Stimulated activated CD8-positive, alpha-beta memory T cell treated with anti-CD3 and anti-CD28 coated beads, Interleukin-4, amount 100 ng/mL, for 4 hours (primary cell): ENCODE measurements at places on chromosomes 3 and 15.

- DNase-seq = no peak
Observed at GRCh38 chr3:124981472-124981871, 46.9 kb upstream of the MUC13 start.

- DNase-seq = no peak
Observed at GRCh38 chr3:71062952-71063772, 520.4 kb downstream of the FOXP1 start.

GRCh38 chr15:79609506-79609905 is 177.4 kb downstream of the MINAR1 start:
- no peak for DNase-seq

GRCh38 chr15:57589754-57590153 is 1.9 kb upstream of the MYZAP start:
- no peak for DNase-seq

- DNase-seq = no peak
Observed at GRCh38 chr3:69496856-69497255, 111.0 kb upstream of the FRMD4B start.

GRCh38 chr3:42110631-42111030 is 19.5 kb downstream of the TRAK1 start:
- no peak for DNase-seq

- no peak for DNase-seq
Observed at GRCh38 chr3:128282380-128283196, 129.3 kb downstream of the EEFSEC start.

DNA sequence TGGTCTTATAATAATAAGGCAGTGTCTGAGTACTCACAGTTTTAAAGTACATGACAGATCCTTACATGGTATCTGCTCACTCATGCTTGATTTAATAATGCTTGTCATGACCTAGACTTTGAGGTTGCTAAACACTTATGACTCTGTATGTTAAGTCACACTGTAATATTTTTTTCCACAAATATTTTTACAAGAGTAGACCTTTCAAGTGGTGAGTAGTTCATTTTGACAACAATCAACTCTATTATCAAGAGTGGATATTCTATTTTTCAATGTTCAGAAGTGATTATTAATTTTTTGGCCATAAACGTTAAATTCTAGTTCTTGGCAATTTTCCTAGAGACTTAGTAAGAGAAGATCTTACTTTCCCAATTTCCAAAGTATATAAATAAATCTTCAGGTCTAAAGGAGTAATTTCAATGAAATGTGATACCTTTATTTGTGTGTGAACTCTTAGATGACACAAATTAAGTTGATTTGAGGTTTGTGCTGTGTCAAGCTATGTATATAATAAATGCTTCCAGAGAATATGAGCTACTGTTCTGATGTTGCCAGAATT is 104.5 kb downstream of the NLGN1 start:
- no peak for DNase-seq

DNA sequence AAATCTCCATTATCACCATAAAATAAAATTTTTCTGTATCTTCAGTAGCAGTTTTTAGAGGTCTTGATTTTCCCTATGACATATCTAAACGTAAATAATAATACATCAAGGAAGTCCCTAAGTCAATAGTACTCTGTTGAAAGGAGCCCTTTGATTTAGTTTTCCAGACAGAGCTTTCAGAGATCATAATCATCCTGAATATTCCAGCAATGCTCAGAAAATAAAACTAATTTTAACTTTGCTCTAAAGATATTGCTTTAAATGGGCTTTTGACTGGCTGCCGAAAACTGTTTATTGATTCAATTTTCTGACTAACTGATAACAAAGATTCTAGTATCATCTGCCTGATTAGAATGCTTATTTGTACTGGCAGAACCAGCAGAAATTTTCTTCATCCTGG is 40.7 kb upstream of the ROBO1 start:
- DNase-seq = no peak

- DNase-seq = no peak
Observed at GRCh38 chr3:110067527-110067926, 730.2 kb upstream of the DPPA4 start.

DNA sequence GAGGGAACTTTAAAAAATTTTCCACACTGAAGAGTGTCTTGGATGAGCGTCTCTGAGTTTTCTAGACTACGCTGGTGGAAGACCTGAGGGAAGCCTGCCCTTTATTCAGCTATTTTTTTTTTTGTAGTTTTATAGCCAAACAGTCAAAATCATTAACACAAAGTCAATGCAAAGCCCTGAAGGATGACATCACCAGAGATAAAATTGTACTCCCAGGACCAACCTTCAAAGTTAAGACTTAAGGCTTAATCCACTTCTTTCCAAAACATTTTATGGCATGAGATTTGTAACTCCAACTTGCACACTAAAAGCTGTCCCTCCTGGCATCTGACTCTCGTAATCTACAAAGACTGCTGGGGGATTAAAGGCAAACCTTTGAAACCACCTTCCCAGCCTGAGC is 263.4 kb upstream of the LYSMD4 start:
- DNase-seq = no peak

GRCh38 chr3:24242012-24242698 is 252.5 kb downstream of the THRB start:
- DNase-seq = no peak

- no peak for DNase-seq
Observed at GRCh38 chr15:99956820-99957641, 223.8 kb upstream of the LYSMD4 start.

DNA sequence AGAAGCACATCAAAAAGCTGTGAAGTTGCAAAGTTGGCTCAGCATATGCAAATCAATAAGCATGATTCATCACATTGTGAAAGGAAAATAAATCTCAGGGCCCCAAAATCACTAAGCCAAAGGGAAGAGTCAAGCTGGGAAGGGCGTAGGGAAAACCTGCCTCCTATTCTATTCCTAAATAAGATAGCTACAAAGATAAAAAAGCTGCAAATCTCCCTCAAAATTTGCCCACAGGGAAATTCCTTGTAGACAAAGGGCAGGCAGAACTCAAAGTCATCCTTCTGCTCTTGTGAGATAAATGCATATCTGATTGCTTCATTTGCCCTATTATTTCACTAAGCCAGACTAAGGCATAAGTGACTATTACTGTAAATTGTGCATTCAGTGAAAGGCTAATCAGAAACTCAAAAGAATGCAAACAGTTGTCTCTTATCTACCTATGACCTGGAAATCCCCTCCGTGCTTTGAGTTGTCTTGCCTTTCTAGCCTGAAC is 30.5 kb upstream of the CCNL1 start:
- DNase-seq = no peak

GRCh38 chr3:166195808-166196207 is 358.6 kb upstream of the BCHE start:
- DNase-seq = no peak
